WERI-Rb-1 (cell line): ENCODE measurements at places on chromosomes 12 and 14.

GRCh38 chr12:47838286-47838931, 18.7 kb upstream of the HDAC7 start:
- peak; percentile 49 for DNase-seq

DNA sequence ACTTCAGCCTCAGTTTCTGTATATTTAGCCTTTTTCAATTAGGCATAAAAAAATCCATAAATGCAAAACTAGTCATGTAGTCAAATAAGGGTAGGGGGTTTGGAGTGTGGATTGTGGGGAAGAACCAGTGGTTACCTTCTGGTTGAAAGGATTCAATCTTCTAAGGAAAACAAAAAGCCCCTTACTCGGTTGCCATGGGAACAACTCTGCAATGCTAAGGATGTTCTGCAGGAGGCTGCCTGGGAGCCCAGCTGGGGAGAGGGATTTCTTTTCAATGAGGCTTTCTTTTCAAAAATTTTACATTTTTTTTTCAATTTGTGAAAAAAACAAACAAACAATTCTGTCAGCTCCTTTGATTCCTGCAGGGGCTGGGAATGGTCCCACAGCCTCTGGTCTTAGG, 67.2 kb downstream of the SLC8A3 start:
- no peak for DNase-seq

DNA sequence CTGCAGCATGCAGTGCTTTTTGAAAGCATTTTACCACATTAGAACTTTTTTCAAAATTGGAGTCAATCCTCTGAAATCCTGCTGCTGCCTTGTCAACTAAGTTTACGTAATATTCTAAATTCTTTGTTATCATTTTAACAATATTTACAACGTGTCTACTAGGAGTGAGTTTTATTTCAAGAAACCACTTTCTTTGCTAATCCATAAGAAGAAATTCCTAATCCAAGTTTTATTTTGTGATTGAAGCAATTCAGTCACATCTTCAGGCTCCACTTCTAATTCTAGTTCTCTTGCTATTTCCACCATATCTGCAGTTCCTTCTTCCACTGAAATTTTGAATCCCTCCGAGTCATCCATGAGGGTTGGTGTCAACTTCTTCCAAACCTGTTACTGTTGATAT, 25.4 kb downstream of the PRORP start:
- no peak for DNase-seq

GRCh38 chr14:63342371-63342770, 23.6 kb upstream of the GPHB5 start:
- DNase-seq, result no peak

- peak; percentile 99 for DNase-seq
Measured at GRCh38 chr14:24171422-24172260, at the start of gene REC8. Gene REC8 (plus strand): TSS chr14:24172080. CDS start chr14:24172553, 473 bp downstream.

DNA sequence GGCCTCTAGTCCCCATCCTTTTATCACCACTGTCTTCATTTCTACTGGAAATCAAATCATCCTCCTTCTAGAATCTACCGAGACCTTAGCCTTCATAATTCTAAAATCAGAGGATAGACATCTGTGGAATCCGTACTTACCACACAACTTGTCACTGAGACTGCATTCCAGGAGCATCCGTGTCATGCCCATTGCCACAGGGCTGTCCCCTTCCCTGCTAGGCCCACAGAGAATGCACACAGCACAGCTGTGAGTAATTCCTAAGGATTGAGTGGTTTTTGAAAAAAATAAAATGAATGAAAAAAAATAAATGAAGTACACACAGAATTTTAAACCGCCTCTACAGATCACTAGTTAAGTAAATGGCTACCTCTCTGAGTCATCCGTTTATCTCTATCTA, 21.0 kb upstream of the MAGOHB start:
- DNase-seq, result no peak

- no peak for DNase-seq
Measured at GRCh38 chr12:50279501-50279900, 3.8 kb downstream of the LIMA1 start.

DNA sequence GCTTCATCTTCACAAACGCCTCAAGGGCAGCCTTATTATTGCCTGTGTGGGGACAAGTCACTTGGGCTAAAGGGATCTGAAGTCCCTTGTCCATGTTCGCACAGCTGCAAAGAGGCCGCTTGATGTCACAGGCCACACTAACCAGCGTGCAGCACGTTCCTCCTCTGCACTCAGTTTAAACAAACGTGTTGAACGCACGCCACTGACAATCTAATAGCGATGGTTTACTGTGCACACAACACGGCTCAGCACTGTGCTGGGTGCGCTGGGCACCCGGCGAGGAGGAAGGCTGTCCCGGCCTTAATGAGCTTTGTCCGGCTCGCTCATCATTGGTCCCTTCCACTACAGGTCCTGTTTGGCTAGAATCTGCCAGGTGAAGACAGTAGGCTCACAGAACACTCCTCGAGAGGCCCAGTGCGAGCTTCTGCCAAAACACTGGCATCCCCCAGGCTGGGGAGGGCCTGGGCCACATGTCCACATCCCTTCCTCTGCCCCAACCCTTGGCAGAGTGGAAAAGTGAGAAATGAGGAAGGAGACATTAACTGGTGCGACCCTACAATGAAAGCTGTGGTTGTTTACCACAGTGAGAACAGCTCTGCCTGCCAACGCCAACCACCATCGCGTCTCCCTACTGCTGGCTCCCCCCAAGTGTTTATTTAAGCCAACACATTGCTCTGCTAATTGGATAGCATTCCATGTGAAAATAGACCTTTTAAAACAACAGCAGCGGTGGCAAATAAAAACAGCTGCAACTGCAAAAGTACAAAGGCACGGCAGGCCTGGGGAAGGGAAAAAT, 113.2 kb downstream of the RBM19 start:
- DNase-seq, result no peak

GRCh38 chr14:95196268-95196667, 38.9 kb upstream of the DICER1 start:
- no peak for DNase-seq

DNA sequence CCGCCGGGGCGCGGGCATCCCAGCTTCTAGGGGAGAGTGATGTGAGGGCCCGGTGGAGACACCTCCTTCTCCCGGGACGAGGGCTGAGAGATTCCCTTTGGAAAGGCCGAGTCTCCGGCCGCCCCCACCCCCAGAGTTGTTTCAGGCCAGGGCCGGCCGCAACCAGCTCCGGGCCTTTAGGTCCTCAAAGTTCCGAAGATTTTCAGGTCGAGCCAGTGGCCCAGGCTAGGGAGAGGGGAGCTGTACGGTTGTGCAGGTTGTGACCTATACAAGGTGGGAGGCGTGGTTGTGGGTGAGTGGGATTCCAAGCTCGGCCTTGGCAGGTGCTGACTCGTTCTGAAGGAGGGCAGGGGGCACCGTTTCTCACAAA, 18.4 kb upstream of the ANKRD33 start:
- no peak for DNase-seq

GRCh38 chr12:26046203-26046602, 78.6 kb downstream of the BHLHE41 start:
- no peak for DNase-seq

DNA sequence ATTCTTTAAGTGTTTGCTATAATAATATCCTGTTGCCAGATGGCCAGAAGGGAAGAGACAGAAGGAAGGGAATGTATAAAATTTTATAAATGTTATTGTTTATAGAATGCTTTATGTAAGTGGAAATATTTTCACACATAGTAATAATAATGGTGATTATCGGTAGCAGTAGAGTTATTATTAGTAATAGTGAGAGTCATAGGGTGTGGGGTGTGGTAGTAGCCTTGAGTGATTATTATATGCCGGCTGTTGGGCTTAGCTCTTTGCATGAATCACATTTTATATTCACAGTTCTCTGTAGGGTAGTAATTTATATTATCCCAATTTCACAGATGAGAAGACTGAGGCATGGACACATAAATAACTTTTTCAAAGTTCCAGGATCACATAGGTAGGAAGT, 391.4 kb downstream of the C12orf75 start:
- no peak for DNase-seq

DNA sequence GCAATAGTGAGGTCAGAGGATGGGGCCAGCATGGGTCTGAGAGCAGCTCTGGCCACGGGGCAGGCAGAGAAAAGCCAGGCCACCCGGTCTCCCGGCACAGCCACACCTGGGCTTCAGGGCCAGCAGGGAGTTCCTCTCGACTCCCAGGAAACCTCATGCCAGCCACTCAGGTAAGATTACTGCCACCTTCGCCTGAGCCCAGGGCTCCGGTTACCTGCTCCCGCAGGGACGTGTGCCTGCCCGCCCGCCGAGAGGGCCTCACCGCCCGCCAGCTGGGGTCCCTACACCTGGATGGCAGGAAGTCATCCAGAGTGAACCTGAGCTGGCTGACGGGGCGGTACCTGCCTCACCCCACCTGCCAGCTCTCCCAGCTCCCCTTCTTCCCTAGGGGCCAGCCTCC, 7.3 kb downstream of the JAG2 start:
- DNase-seq, result no peak

- peak; percentile 57 for DNase-seq
Measured at GRCh38 chr14:28608851-28609828, 157.4 kb upstream of the FOXG1 start.

DNA sequence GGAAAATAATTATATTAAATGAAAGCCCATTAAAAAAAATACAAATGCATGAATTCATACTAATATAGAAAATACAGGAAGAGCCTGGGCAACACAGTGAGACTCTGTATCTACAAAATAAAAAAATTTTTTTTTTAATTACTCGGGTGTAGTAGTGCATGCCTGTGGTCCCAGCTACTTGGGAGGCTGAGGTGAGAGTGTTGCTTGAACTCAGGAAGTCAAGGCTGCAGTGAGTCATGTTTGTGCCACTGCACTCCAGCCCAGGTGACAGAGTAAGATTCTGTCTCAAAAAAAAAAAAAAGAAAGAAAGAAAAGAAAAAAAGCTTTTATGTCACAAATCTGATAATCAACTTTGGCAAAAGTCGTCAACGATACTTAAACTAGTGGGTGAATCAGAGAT, 80.6 kb upstream of the PLEKHA5 start:
- DNase-seq, result no peak

- DNase-seq, result no peak
Measured at GRCh38 chr14:91376547-91377477, 40.8 kb downstream of the CCDC88C start.

GRCh38 chr12:4825011-4825858, 84.5 kb upstream of the KCNA1 start:
- DNase-seq, result no peak

- no peak for DNase-seq
Measured at GRCh38 chr14:82094829-82095345, 561.2 kb upstream of the SEL1L start.

DNA sequence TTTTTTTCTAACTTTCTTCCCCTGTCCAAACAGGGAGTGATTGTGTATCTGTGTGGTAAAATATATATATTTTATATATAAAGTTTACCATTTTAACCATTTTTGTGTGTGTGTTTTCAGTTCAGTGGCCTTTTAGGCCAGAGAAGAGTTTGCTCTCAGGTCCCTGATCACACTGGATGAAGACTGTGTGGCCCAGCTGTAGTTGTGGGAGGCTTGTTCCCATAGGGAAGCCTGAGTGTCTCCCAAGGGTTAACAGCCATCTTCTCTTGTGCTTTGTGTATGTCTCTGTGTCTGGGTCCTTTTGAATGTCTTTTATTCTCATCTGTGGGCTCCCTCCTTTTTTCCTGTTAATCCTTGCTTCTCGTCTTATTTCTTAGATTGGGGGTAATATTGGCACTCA, 23.4 kb downstream of the CGRRF1 start:
- DNase-seq, result no peak

DNA sequence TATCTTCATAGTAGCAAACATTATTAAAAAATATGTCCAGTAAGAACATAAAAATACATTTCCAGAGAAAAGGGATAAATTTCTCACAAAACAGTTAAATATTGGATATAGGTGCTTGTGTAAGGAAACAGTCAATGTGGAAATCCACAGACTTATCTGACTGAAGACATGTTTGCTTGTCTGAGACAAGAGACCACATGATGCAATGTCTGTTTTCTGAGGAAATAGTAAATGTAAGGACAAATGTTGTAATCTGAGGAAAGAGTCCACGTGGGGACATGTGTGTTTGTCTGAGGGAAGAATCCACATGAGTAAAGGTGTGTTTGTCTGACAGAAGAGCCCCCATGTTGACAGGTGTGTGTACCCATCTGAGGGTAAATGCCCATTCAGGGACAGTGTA, 1093.2 kb downstream of the TMEM121 start:
- no peak for DNase-seq

DNA sequence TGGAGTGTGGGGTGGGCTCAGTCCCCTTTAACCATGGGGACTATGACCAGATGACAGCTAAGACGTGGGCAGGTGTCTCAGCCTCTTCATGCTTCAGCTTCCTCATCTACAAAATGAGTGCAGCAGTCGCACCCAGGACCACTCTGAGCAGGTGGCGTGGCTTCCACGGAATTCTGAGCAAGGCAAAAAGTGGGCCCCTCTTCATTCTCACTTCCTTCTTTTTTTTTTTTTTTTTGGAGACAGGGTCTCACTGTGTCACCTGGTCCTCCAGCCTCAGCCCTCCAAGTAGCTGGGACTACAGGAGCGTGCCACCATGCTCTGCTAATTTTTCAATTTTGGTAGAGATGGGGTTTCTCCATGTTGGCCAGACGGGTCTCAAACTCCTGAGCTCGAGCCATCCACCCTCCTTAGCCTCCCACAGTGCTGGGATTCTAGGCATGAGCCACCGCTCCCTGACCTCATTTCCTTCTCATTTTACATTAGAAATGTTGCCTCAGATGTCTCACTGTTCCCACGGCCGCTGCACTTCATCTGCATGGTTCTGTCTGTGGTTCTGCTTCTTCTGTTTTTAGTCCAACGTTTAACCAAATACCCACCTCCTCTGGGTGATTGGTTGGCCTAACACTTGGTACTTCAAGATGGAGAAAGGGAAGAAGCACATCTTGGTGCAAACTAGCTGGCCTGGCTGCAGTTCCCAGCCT, 41.3 kb upstream of the BCL7A start:
- no peak for DNase-seq

- no peak for DNase-seq
Measured at GRCh38 chr14:26596543-26597061, 1.2 kb downstream of the NOVA1 start.

GRCh38 chr14:87149583-87150354, 843.2 kb downstream of the GALC start:
- no peak for DNase-seq

- no peak for DNase-seq
Measured at GRCh38 chr14:93720076-93720815, 68.0 kb downstream of the PRIMA1 start.

DNA sequence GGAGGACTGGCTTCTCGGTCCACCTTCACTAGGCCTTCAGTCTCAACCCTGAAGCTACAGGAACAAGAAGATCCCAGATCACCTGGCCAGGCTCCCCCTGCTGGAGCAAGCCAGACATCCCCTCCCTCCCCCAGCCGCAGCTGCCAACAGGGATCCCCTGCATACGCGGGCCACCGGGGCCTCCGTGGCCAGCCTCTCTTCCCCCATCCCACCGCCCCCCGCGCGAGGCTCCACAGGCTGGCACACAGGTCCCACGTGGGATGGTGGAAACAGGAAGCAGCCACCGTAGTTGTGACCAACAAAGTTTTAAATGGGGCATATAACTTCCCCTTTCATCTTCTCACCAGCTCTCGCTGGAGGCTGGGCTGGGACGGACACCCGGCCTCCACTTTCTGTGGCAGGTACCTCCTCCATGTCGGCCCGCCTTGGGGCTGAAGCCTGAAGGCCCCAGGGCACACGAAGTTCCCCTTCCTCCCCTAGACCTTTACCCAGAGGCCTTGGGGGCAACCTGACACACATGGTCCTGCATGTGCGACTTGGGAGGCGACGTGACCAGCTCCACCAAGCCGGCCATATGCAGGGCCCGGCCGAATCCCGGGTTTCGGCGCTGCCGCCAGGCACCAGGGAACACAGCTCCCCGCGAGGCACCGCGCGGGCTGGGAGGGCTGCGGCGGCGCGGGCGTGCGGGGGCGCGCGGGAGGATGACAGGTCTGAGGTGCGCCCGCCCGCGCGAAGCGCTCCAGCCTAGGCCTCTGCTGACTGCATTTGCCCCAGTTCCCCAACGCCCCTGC, 44.4 kb upstream of the PNMA1 start:
- peak; percentile 89 for DNase-seq
